BJ (cell line): ENCODE measurements at places on chromosomes 1 and 21.

GRCh38 chr1:63940440-63940839 is 166.6 kb downstream of the ROR1 start:
- no peak for DNase-seq

GRCh38 chr1:53629101-53629691 is 109.8 kb downstream of the GLIS1 start:
- DNase-seq = no peak

DNA sequence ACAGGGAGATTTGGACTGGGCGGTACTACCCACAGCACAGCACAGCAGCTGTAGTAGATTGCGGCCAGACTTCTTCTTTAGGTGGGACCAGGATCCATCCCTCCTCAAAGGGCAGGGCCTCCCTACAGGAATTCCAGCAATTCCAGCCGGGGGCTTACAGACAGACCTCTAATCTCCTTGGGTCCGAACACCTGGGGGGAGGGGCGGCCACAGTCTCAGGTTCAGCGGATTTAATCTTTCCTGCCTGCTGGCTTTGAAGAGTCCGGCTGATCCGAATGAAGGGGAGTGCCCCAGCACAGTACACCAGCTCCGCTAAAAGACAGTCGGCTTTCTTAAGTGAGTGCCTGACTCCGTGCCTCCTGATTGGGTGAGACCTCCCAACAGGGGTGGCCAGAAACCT is 1708.5 kb downstream of the BRINP3 start:
- no peak for DNase-seq

DNA sequence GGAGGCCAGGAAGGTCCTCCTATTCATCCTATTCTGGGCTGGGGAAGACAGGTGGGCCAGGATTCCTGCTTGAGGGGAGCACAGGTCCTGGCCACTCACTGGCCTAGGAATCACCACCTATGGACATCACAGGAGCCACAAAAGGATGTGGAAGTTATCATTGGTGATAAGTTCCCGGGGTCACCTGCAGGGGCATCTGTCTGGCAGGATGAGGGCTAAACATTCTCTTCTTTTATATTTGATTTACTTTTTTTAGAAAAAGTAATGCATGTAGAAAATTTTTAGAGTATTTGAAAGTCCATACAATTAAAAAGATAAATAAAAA is 33.2 kb upstream of the KIAA0040 start:
- DNase-seq = no peak

- DNase-seq = no peak
Measured at GRCh38 chr1:53592521-53592982, 133.4 kb downstream of the DMRTB1 start.
